Left ventricle myocardium superior (tissue), 1 donor: ENCODE measurements at places on chromosomes 12 and 14. TPM values are rescaled to one million over a fixed set of nuclear protein-coding genes. Genes with fewer than 3 reads are reported as not detected.

PSMB11 gene
- not detected for total RNA-seq

P2RX2 gene
- not detected for total RNA-seq

DNA sequence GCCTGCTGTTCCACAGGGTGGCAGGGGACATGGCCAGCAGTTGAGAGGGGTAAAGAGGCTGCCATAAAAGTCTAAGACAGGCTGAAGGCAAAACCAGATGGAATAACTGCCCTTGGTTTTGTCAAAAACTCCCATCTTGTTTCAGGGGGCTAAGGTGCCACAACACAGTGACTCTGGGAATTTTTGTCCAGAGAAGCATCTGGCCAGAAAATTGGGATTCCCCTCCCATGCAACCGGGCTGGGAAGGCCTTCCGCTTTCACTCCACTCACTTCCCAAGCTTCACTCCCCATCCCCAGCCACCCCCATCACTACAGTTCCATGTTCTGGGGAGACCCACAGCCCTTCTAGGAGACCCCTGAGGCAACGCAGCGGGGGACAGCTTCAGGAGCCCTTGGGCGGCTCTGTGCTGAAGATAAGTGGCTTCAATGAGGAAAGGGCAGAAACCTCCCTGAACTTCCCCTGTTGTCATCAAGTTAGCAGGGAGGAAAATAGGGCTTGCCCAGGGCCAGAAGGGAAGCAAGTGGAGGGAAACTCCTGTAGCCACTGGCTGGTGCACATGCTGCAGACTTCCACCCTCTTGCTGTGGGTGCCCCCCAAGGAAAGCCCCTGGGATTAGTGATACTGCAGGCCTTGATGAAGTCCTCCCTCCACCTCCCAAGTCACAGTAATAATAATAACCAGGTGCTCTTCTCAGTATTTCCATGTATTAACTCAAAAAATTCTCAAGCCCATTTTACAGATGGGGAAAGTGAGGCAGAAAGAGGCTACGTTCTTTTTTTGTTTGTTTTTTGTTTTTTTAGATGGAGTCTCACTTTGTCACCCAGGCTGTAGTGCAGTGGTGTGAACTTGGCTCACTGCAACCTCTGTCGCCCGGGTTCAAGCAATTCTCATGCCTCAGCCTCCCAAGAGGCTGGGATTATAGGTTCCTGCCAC is 6.0 kb downstream of the TMEM229B start:
- DNase-seq, result no peak

- DNase-seq, result no peak
Measured at GRCh38 chr12:118432812-118433545, 56.6 kb downstream of the SUDS3 start.

- DNase-seq, result no peak
Measured at GRCh38 chr12:119366007-119366406, 31.5 kb downstream of the CCDC60 start.

DNA sequence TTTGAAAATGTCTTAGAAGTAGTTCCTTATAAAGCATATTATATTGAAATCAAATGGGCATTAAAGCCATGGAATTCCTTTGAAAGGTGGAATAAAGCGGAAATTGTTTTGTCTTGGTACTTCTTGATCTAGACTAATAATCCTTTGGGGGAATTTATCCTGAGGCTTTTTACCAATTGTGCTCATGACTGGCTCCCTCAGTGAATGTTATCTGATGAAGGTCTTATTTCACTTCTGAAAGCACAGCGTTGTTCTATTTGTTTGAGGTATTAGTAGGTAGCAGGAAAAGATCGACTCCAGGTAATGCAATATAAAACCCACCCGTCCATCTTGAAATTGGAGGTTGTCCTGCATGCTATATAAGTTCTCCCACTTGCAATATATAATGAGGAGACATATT is 64.8 kb downstream of the PPFIBP1 start:
- DNase-seq, result no peak

DNA sequence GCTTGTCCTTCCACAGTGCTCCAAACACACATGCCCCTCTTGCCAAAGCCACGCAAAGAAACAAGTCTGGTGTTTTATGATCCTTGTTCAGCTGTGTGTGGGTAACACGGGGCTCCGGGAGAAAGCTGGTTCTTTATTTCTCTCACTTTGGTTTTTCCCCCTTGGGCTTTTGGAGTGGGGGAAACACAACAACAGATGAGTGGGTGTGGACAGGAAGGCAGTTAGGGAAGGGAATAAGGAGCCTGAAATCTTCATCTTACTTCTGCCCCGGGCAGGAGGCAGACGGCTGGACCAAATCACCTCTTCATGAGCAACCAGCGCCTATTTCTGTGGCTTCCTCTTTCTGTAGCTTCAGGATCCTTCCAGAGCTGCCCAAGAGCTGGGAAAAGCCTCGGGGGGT is 218.5 kb downstream of the PHETA1 start:
- DNase-seq, result no peak

CAPZA3 gene
- total RNA-seq, result not detected

- DNase-seq, result no peak
Measured at GRCh38 chr14:65419593-65420252, 7.2 kb downstream of the FUT8 start.

TMTC3 gene
- 8.6 TPM for total RNA-seq

DNA sequence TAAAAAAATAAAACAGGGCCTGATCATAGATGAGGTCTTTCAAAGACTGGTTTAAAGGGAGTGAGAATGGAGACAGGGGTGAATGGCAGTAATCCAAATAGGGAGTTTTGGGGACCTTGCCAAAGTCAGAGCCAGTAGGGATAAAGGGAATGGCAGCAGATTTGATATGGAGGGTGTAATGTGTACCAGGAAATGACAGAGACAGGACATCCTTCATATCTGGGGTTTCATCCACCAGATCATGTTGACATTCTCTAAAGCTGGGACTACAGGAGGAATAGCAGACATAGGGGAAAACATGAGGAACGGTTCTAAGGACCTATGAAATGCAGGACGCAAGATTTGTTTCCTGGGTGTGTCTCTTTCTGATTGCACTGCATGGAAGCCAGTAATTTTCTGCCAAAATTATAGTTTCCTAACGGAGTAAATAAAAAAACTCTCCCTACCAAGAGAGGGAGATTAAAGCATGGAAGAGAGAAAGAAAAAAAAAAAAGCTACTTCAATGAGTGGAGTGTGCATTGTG is 169.9 kb downstream of the PRKD1 start:
- DNase-seq, result no peak

KLHDC1 gene
- total RNA-seq, result 6.0 TPM

DNA sequence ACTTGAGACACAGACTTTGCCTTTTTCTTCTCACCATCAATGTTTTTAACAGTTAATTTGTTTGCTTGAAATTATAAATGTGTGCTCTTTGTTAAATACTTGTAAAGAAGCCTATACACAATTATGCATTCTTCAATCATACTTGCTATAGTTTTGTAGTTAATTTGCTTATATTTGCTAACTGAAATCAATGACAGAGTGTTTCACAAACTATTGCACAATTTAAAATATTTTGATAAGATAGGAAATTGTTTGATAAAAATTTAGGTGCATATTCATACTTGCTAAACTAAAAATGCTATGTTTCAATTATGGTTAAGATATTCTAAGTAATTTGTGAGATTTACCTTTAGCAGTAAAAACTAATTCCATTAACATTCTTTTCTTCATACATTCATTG is 13.7 kb upstream of the OR4K5 start:
- DNase-seq, result no peak

LRRC9 gene
- total RNA-seq, result 0.05 TPM

KLRC4 gene
- not detected for total RNA-seq
